ENCODE measurements at places on chromosomes 2 and 18.

- DNase-seq = no peak
Observed at GRCh38 chr2:236566596-236566995, 3.0 kb upstream of the ACKR3 start.

GRCh38 chr2:199570934-199571333 lies 113.2 kb upstream of the SATB2 start:
- DNase-seq = no peak

- DNase-seq = peak; percentile 39
Observed at GRCh38 chr2:647691-648231, 29.4 kb downstream of the TMEM18 start.

DNA sequence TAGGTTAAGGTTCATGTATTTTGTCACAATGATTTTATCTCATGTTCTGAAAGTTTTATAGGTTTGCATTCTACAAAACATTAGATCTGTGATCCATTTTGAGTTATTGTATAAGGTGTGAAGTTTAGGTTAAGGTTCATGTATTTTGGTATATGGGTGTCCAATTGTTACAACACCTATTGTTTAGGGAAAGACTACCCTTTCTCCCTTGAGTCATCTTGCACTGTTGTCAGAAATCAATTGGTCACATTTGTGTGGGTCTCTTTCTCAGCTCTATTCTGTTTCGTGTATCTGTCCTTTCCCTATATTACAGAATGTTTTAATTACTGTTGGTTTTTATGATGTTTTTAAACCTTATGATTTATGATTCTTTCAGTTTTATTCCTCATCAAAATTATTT lies 192.3 kb downstream of the MCFD2 start:
- no peak for DNase-seq

- DNase-seq = no peak
Observed at GRCh38 chr2:147739508-147739907, 105.3 kb upstream of the ACVR2A start.

DNA sequence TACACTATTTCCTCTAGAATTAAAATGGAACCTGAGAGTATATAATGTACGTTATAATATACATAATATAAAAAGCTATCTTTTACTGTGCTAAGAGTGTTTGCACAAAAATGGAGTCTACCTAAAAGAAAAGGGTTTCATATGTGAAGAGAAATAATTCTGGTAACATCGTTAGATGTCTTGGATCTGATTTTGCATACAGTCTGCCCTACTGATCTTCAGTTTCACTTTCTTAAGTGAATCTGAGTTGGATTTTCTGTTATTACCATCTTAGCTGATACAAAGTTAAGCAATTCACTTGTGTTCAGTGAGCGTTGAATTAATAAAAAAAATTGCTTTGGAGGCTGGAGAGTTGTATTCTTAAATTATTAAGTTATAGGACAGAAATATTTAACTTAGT lies 502.1 kb upstream of the TMEFF2 start:
- no peak for DNase-seq

DNA sequence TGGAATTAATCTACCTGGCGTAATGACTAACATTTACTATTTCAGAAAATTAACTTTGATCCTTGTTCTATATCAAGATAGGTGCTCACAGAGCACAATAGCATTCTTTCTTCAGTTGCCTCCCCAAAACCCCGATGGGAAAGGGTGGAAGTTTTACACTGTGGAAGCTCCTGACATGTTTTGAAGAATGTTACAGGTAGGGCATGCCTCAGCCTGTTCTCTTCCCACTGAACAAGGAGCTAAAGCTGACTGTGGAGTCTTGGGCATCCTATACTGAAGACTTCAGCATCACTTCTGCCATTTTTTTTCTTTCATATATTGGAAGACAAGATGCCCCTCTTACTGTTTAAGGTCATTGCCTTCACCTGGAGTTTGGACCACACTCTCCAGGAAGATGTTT lies 211.2 kb downstream of the SPP2 start:
- DNase-seq = no peak

DNA sequence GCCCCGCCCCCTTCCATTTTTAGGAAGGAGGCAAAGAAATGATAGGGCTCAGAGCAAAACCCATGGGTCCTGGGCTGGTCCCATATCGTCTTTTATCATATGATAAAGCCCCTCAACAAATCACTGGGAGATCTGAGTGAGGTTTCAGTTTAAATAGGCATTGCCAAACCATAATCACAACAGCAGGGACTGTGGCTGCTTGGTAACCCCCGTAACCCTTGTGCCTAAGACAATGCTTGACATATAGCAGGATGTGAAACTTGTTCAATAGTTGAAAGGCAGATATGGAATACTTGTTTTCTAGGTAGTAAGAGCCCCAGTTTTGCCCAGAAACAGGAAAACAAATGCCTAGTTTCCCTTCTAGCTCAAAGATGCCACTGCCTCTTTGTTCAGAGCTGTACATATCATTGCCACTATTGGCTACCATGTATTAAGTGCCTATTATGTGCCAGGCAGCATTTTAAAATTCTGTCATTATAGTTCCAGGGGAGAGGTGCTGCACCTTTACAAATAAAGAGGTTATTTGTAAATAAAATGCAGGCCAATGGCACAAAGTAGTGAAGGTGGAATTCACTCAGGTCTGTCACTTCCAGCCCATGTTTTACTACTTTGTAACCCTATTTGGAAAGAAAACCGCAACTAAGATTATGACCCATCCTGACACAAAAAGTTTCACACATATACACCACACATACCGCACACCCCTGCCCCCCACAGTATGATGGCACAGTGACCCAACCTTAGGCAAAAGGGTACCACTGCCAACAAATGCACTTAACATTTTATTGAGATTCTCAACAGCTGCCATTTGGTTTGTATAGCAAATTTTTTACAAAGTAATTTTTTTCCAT lies 14.2 kb downstream of the NAGK start:
- DNase-seq = no peak

DNA sequence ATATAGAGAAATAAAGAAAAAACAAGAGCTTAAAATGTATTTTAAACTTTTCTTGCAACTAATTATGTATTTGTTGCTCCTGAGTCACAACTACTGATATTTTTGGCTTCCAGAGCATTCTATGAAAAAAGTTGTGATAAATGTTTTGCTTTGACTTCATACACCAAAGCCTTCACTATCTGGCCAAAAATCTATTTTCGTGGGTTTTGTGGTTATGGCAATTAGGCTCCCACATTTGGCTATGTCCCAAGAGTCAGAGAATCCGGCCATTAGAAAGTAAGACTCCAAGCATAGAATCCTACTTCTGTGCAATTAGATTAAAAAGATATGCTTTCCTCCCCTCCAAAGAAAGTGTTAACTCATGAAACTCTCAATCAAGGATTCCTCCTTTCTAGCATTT lies 1456.1 kb upstream of the ACVR2A start:
- DNase-seq = no peak

DNA sequence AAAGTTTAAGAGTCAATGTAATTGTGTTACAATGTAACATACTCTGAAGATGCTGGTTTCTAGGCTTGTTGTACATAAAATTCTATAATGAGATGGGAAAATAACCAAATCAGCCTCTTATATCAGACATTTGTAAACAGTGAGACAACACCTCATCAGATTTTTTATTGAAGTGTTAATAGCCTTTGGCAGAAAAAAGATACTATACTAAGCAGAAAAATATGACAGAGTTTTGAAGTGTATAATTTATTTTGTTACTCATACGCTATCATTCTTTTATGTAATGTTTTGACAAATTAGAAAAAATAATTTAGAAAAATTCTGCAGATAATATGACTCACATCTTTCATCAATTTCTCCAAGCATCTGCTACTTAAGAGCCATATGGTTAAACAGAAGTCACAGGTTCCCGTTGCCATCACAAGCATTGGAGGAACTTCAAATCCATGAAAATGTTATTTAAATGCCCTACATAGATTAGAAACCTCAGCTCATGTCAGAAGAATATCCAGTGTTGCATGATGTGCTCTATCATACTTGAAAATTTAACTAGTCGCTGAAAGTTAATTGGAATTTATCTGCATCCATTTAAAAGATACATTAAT lies 535.4 kb downstream of the LRP1B start:
- DNase-seq = no peak

DNA sequence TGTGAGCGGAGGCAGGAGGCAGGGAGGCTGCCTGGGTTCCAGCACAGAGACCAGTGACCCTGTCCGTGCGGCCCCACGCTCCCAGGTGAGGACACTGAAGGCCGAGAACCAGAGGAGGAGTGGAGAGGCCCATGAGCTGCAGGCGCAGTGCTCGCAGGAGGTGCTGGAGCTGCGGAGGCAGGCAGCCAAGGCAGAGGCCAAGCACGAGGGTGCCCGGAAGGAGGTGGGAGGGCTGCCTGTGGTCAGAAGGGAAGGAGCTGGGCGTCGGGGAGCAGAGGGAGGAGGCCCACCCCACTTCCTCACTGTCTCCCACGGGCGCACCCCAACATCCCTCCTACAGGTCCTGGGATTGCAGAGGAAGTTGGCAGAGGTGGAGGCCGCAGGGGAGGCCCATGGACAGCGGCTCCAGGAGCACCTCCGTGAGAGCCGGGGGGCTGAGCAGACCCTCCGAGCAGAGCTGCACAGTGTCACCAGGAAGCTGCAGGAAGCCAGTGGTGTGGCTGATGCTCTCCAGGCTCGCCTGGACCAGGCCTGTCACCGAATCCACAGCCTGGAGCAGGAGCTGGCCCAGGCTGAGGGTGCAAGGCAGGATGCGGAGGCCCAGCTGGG lies 33.0 kb upstream of the SNED1 start:
- no peak for DNase-seq

DNA sequence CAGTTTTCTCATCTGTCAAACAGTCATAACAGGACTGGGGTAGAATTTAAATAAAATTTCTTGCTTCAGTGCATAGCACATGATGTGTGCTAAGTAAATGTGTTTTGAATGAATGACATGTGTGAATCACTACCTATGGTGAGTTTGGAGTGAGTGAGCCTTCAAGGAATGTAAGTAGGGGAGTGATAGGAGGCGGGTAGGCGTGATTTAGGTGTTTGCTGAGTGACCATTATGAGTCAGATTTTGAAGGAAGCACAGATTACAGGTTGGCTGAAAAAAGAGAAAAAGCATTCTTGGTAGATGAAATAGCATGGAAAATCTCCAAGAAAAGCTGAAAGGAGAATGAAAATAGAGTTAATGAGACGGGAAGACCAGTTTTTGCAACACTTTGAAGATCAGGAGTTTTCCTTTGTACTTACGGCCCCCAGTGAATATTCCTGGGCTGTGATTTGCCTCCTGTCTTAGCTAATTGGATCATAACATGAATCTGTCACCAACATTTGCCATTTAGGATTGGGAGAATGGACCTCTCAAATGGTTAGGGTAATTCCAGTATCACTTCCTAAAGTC lies 136.9 kb upstream of the GATA6 start:
- no peak for DNase-seq

DNA sequence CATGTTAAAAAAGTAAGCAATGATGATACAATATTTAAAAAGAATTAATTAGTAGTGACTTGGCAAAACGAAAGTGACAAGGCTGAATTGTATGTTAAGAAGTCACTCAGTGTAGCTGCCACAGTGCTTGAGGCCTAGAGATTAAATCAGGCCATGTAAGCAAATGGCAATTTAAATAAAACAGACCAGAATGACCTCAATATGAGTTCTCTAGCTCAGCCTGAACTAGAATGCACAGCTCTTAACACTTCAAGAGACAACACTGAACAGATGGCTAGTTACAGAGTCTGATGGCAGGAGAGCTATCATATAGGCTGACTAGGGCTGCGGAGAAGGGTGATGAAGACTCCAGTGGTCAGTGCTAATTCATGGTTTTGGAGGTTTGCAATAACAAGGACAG lies 117.9 kb upstream of the ZBTB14 start:
- DNase-seq = no peak

DNA sequence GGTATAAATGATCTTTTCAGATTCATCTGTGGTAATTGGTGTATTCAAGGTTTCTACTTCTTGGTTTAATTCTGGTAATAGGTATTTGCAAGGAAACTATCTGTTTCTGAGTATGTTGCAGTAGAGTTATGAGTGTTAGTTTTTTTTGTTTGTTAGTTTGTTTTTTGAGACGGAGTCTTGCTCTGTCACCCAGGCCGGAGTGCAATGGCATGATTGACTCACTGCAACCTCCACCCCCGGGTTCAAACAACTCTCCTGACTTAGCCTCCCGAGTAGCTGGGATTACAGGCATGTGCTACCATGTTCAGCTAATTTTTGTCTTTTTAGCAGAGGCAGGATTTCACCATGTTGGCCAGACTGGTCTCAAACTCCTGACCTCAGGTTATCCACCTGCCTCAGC lies 60.9 kb upstream of the IL1R2 start:
- no peak for DNase-seq

DNA sequence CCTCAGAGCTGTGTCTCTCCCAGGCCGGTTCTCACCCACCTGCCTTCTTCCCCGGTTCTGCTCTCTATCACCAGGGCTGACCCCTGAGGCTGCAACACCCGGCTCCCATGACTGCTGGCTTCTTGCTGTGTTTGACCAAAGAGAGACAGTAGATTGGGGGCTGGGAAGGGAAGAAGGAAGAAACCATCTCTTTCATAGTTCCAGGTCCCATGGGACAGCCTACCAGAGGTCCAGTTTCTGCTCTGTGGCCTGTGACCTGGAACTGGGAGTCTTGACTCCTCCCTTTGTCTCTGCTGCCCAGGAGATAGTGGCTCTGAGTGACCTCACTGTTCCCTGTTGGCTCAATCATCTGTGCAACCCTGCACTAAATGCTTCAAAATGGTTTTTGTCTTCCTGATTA lies 38.1 kb downstream of the ALPK2 start:
- no peak for DNase-seq

- no peak for DNase-seq
Observed at GRCh38 chr2:174280596-174280995, 32.3 kb upstream of the OLA1 start.

- peak; percentile 71 for DNase-seq
Observed at GRCh38 chr2:98505311-98505808, 60.7 kb downstream of the INPP4A start.

DNA sequence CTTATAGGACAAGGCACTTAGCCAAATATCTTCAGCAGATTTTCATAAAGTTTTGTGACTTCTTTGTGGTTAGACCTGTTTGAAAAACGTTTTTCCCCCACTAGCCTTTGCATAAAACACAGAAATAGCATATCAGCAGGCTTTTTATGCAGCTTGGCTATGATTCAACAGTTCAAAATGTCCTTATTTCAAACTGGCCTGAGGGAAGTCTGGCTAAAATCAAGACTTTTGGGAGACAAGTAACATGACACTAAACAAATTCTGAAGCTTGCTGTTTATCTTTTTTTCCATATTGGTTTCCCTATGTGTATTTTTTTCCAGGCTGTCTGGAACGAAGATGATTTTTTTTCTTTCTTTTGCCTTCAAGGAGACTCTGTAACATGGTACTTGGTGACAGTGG lies 95.1 kb upstream of the L3MBTL4 start:
- DNase-seq = no peak

- no peak for DNase-seq
Observed at GRCh38 chr2:201797175-201797840, 9.0 kb upstream of the CDK15 start.

DNA sequence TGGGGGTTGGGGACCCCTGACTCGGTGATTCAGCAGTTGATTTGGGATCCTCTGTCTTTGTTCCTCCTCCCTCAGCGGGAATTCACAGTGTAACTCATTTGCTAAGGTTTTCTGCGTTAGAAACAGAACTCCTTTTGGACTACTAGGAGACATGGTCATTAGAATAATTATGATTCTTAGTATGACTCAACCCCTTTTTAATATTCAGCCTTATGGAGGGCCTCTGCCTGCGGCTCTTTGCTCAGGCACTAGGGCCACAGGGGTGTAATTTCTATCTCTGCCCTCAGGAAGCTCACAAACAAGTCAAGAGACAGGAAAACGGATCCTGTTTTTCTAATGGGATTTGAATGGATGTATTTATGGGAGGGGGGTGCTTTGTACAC lies 117.4 kb downstream of the SPTBN1 start:
- DNase-seq = no peak

- DNase-seq = no peak
Observed at GRCh38 chr2:237253046-237253702, 160.8 kb downstream of the COL6A3 start.

- peak; percentile 73 for DNase-seq
Observed at GRCh38 chr2:86297382-86298147, 39.9 kb downstream of the REEP1 start.
